Uterus (tissue), 4 donors: ENCODE measurements at places on chromosomes 3 and 15. TPM values are rescaled to one million over a fixed set of nuclear protein-coding genes. Genes with fewer than 3 reads are reported as not detected.

GRCh38 chr15:69346112-69346511 is 47.4 kb downstream of the PAQR5 start:
- H3K27me3 ChIP-seq = no peaks in the 10 kb centered on the region
- no peak for DNase-seq
- H3K27ac ChIP-seq = no peak overlapping the region
- no peaks in the 10 kb centered on the region for H3K36me3 ChIP-seq
- no peak overlapping the region for H3K4me3 ChIP-seq

DNA sequence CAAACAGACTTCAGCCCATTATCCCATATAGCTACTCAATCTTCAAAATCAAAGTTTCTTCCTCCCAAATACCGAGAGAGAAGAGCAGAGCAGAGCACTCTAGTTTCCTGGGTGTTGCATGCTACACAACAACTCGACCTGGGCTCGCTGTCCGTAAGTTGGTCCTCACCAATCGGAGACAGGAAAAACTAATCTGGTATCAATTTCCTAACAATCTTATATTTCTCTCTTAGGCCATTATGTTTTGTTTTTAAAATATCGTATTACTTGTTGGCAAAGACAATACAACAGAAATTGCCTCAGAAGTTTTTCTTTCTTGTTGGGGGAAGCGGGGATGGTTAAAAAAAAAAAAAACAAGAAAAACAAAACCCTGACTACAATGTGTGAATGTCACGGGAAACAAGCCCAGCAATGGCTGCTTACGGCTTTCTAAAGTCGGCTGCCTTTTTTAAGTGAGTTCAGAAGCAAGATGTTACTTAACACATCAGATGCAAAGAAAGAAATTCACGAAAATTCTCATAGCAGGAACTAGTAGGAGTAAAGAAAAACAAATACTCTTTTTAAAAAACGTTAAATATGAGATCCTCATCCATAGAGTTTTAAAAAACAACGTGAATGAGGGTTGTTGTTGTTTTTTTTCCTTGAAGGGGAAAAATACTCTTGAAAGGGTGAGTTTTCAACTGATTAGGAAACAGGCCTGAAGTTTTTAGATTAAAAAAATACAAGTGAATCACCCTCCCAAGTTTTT is 1.9 kb downstream of the VGLL4 start:
- H3K4me1 ChIP-seq = peaks cover 26% of the 10 kb centered on the region
- H3K27ac ChIP-seq = peak overlapping the region; percentile 99
- H3K4me3 ChIP-seq = peak overlapping the region; percentile 72
- no peaks in the 10 kb centered on the region for H3K36me3 ChIP-seq

CCR2 gene
- total RNA-seq = 7.1 TPM

- no peak overlapping the region for H3K4me3 ChIP-seq
- H3K4me1 ChIP-seq = no peaks in the 10 kb centered on the region
- no peak for DNase-seq
- H3K27me3 ChIP-seq = no peaks in the 10 kb centered on the region
Measured at GRCh38 chr3:115113367-115113766, 33.7 kb downstream of the ZBTB20 start.

EPHB3 gene
- 2.0 TPM for total RNA-seq

GRCh38 chr15:38424101-38424552 is 29.8 kb upstream of the FAM98B start:
- H3K27ac ChIP-seq = no peak overlapping the region
- no peak overlapping the region for H3K4me3 ChIP-seq
- no peaks in the 10 kb centered on the region for H3K36me3 ChIP-seq
- no peaks in the 10 kb centered on the region for H3K4me1 ChIP-seq
- no peak for DNase-seq
